ENCODE measurements at places on chromosomes 11 and 22.

DNA sequence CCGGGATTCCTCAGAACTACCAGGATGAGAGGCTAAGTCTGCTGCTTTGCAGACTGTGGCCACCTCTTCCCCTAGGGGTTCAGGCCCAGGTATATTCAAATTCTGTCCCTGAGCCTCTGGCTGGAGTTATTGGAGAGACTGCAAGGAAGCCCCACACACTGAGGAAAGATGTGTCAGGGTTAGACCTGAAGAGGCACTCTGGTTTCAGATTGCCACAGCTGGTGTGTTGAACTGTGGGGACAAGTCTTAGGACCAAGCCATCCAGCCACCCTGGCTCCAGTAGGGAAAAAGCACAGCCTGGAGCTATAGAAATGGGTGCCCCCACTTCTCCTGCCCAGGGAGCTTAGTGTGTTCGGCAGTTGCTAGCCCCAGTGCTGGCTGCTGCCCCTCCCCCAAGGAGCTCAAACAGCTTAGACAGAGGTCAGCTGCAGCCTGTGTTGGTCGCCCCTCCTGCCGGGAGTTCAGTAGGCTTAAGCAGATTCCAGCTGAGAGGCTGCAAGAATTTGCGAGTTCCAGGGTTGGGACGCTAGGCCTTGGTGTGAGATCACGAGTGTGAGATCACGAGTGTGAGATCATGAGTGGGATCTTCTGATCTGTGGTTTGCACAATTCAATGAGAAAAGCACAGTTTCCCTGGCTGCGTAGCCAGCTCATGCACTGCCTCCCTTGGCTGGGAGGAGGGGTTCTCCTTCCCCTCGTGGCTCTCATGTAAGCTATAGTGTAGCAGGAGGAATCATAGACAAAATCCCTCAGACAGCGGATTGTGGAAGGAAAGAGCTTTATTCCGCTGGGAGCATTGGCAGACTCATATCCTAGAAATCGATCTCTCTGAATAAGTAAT lies 552.1 kb upstream of the CHORDC1 start:
- no peak for DNase-seq

GRCh38 chr11:10511181-10511621 lies 29.8 kb downstream of the RNF141 start:
- no peak for DNase-seq

GRCh38 chr11:119460582-119460981 lies 37.6 kb upstream of the THY1 start:
- no peak for DNase-seq

DNA sequence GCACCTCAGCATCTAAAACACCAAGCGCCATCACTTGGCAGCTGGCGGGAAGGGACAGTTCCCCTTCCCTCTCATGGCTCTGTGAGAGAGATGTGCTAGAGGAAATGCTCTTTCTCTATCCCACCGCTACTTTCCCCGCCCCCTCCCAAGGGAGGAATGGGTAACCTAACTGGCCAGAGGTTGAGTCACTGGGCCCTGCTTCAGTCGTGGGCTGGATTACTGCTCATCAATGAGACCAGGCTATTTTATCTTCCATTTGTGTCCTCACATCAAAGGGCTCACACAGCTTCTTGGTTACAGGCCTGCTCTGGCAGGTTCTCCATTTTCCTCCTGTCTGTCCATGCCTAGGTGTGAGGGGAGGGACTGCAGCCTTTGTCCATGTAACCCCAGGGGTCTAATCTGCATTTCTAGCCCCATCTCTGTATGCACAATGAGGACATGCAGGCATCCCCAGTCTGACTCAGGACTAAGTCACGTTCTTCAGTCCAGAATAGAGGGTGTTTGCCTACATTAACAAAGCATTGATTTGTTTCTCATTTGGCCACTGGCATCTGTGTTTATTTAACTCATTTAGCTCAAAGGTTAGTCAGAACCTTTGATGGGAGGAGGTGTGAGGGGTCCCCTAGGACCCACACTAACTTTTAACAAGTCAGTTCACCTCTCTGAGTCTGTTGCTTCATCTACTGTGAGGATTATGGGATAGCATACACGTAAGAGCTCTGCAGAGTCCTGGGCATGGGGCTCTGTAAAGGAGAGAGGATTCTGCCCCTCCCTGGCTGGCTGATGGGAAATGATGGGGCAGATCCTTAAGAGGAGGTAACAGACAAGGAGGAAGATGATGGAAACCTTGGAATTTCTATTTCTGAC lies 99.1 kb downstream of the XRRA1 start:
- DNase-seq, result no peak

GRCh38 chr11:69119190-69119589 lies 36.5 kb upstream of the SMIM38 start:
- no peak for DNase-seq

- no peak for DNase-seq
Observed at GRCh38 chr11:76837696-76838677, 22.7 kb upstream of the ACER3 start.

DNA sequence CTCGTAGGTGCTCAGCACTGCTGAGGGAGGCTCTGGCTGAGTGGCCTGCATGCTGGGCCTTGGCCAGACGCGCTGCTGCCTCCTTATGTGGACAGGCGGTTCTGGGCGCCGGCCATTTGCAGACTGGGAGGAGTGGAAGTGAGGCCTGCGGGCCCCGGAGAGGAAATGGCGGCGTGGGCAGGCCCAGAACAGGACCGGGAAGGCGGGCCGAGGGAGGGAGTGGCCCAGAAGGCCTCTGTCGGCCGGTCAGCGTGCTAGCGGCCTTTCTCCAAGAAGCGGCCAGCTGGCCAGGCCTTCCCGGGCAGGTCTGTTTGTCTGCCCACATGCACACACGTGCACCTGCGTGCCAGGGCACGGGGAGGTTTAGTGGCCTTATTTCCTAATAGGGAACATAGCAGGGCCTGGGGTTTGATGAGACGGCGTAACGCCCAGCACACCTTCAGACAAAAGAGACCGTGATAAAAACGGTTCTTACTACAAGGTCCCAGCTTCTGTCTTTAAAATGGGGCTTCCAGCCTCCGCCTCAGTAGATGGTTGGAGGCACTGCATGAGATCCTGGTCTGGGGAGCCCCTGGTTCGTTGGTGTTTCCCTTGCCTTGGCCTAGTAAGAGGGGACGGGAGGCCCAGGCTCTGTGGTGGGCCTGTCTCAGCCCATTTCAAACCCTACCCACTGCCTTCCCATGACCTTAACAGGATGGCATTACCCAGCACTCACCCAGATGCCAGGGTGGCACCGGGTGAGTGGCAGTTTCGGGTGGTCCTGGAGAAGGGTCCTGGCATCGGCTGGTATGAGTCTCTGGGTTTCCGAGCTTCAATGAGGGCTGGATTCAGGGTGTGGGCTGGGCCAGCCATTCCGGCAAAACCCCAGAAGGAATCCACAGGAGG lies 65.1 kb upstream of the PPARA start:
- DNase-seq, result no peak

DNA sequence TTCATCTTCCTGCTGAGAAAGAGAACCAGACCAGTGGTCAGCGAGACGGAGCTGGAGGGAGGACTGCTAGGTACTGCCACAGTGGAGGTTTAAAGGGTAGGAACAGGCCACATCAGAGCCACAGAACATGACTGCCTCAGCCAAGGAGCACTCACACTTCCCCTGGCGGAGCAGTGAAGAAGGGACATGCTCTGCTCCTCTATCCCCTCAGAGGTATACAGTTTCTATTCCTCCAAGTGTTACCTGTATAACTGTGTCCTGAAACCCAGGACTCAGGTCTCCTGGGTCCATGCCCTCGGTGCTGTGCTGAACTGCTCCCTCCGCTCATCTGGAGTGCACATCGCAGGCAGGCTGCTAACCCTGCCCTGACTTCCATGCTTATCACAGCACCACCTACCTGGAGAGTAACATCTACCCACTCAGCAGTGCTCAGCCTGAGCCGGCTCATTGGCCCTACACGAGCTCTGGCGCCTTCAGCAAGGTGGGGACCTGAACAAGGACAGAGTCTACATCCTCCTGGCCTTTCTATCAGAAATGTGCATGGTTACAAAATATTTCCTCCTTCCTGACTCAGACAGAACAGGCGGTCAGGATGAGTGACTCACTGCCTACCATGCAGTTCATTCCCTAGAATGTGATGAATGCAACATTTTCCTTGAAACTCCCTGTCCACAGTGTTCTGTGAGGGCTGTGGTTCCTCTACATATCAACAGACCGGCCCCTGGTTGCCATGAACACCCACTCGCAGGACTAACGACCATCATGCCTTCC lies 52.9 kb downstream of the C11orf58 start:
- DNase-seq, result no peak

GRCh38 chr11:95922099-95922498 lies 1.8 kb downstream of the MTMR2 start:
- DNase-seq, result no peak

DNA sequence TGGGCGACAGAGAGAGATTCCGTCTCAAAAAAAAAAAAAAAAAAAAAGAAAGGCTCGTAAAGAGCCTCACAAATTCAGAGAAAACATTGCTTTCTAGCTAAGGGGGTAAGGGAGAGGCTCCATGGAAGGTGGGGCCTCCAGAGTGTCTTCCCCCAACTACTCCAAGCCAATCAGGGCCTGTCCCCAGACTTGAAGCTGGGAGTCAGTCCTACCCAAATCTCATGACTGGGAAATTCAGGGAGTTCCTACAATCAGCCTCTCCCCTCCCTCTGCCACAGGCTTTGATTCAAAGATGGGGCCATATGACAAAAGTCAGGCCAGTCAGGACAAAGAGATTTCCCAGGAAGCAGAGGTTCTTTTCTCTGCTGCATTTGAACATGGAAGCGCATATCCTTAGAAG lies 63.0 kb upstream of the NUP160 start:
- DNase-seq, result no peak

- DNase-seq, result no peak
Observed at GRCh38 chr11:45655347-45655756, 10.1 kb downstream of the CHST1 start.

DNA sequence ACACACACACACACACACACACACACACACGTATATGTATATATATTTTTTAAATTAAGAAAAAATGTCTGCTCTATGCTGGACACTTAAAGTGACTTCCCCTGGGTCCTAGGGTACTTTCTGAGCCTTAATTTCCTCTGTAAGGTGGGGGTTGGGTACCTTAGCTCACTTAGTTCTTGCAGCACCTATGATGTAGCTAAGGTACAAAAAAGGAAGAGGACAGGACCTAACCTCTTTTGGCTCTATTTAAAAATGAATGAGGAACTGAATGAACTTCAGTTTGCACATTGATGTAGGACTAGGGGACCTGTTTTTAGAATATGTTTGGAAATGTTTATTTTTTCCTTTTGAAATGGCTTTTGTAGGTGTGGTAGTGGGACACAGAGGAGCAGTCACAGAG lies 11.1 kb downstream of the SREBF2 start:
- DNase-seq, result no peak

- no peak for DNase-seq
Observed at GRCh38 chr22:26398741-26399153, 30.3 kb upstream of the ASPHD2 start.

DNA sequence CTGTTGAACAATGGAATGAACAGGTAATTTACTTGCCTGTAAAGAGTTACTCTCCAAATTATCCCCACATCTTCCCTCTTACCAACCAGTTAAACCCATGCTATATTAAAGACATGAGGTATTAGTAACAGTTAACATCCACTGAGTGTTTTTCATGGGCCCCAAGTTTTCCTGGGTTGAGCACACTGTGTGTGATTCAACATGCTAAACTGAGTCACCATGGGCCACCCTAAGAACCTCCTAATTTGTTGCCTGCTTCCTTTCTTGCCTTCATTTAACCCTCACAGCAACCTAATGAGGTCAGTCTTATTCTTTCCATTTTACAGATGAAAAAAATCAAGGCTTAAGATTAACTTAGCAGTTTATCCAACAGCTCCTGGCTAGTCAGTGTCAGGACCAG lies 51.0 kb downstream of the GALNT18 start:
- DNase-seq, result no peak

DNA sequence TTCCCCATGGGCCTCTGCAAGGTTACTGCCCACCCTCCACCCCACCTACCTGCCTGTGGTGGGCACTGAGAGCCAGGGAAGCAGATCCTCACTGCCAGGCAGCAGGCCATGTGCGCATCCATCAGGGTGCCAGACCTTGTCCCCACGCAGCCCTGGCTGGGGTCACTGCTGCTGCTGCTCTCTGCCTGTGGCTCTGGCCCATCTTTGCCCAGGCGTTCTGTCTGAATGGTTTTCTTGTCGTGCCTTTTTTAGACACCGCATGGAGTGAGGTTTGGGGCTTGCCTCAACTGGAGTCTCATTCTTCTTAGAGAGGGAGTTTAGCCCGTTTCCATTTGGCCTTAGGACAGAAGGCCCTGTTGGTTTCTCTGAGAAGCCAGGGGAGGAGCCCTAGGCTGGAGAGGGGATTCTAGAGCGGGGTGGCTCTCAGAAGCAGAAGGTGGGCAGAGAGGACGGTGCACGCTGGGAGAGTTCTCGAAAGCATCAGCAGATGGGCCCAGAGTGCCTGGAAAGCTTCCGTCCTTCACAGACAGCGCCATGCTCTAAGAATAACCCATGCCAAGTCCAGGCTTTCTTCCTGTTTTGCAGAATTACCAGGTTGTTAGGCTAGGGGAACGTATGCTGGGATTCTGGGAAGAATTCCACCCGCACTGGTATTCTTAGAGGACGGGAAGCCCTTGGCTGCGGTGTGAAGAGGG lies 8.1 kb downstream of the TANGO2 start:
- no peak for DNase-seq

DNA sequence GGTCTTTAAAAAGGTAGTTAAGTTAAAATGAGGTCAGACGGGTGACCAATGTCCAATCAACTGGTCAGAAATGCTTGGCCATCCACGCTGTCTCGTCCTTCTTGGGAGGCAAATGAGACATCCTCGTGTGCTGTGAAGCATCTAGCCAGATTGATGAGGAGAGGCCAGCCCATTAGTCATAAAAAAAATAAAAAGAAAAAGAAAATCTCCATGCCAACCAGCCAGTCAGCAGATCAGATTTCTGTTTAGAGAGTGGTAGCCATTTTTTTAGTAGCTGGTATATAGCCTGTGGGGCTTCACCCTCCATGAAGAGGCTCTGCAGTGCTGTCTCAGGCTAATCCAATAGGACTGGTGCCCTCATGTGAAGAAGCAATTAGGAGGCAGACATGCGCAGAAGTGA lies 343.1 kb upstream of the SYN3 start:
- DNase-seq, result no peak

- DNase-seq, result no peak
Observed at GRCh38 chr11:114738954-114739353, 60.6 kb downstream of the NXPE2 start.

GRCh38 chr11:12024254-12024926 lies 16.0 kb upstream of the DKK3 start:
- DNase-seq, result no peak

Measured in esophagus squamous epithelium (tissue), 5 donors.